Thymus (tissue), 14 donors: ENCODE measurements at places on chromosomes 16 and 17. TPM values are rescaled to one million over a fixed set of nuclear protein-coding genes. Genes with fewer than 3 reads are reported as not detected.
A peak's percentile ranks its signal among the peaks of the same experiment; 100 is the strongest.

DNA sequence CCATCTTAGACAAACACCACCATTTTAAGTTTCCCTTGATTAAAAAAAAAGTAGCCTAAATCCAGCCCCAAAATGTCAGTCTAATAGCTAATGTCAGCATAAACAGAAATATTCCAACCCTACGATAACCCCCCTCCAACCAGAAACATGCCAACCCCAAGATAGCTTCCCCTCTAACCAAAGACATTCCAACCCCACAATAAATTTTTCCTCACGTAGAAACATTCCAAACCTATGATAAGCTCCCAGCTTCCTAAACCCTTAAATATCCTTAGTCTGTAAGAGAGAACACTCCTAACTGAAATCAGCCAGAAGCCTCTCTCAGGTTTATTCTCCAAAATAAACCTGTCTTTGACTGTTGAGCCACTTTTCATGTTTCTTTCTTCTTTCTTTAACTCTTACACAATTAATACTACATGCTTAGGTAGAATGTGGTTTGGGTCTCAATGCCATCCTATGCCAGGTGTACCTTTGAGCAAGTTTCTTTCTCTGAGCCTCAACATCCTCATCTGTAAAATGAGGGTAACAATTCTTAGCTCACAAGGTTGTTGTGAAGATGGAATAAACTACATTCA is 10.5 kb upstream of the KRT38 start:
- no peaks in the 10 kb centered on the region for H3K36me3 ChIP-seq
- H3K27me3 ChIP-seq, result no peaks in the 10 kb centered on the region
- no peak overlapping the region for H3K27ac ChIP-seq
- no peaks in the 10 kb centered on the region for H3K4me1 ChIP-seq
- no peak for DNase-seq

OTOP3 gene
- under 0.01 TPM for total RNA-seq

GRCh38 chr17:252456-252855 is 71.0 kb upstream of the DOC2B start:
- no peaks in the 10 kb centered on the region for H3K36me3 ChIP-seq
- H3K4me3 ChIP-seq, result no peak overlapping the region
- H3K27ac ChIP-seq, result no peak overlapping the region
- no peak for DNase-seq
- no peaks in the 10 kb centered on the region for H3K27me3 ChIP-seq

KRT33B gene
- 1.7 TPM for total RNA-seq

MPP3 gene
- 0.61 TPM for total RNA-seq

DNA sequence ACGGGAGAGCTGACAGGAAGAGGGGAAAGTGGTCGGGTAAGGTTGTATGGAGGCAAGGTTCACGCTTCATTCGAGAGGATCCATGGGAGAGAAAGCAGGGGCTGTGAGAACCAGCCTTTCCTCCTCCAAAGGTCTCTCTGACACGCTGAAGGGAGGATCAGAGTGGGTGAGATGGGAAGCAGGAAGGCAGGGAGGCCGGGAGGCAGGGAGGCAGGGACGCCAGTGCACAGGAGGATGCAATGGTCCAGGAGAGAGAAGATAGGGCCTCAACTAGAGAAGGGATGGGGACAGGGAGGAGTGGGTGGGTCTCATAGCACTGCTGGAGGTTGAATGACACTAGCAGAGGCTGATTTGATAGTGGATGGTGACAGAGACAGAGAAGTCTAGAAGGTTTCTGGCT is 54.1 kb downstream of the PIMREG start:
- no peaks in the 10 kb centered on the region for H3K4me1 ChIP-seq
- H3K27ac ChIP-seq, result no peak overlapping the region
- no peaks in the 10 kb centered on the region for H3K36me3 ChIP-seq
- DNase-seq, result no peak
- H3K27me3 ChIP-seq, result no peaks in the 10 kb centered on the region
- H3K4me3 ChIP-seq, result no peak overlapping the region

- no peaks in the 10 kb centered on the region for H3K4me1 ChIP-seq
- no peaks in the 10 kb centered on the region for H3K36me3 ChIP-seq
- H3K27me3 ChIP-seq, result no peaks in the 10 kb centered on the region
- no peak overlapping the region for H3K4me3 ChIP-seq
- no peak for DNase-seq
These were observed 46.2 kb upstream of the TNRC6A start for GRCh38 chr16:24683250-24683649.

DNA sequence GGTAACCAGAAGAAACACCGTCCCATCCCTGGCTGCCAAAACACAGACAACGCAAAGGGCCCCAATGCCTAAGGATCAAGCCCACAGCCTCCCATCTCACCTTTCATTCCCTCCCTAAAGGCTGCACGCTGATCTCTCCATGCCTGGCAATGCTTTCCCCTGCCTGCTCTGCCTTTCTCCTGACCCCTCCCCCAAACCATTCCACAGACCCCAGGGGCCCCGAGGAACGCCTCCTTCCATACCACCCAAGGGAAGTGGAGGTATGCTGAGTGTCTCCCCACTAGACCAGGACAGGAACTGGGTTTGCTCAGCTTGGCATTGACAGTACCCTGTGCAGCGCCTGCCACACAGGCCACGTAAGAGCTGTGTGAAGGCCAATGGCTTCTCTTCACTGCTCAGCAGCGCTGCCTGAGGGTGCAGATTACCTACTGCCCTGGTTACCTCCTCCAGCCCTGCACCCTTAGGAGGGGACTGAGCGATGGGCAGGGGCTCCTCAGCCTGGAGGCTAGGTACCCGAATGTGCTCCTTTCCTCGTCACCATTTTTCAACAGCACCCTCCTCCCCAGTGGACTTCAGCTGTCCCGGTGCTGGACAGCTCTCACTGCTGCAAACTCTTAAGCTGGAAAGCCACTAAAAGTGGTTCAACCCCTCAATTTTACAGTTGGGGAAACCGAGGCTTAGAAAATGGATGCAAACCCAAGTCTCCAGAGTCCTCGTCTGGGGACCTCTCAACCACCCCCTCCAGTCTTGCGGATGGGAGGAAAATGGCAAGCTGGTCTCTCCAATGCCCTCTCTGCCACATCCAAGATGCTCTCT is 45.0 kb downstream of the SRCIN1 start:
- H3K36me3 ChIP-seq, result no peaks in the 10 kb centered on the region
- DNase-seq, result peak; percentile 37
- H3K4me1 ChIP-seq, result peaks cover 15% of the 10 kb centered on the region
- H3K27me3 ChIP-seq, result peaks cover 62% of the 10 kb centered on the region
- H3K4me3 ChIP-seq, result no peak overlapping the region

KCNG4 gene
- not detected for total RNA-seq

- H3K36me3 ChIP-seq, result no peaks in the 10 kb centered on the region
- H3K27ac ChIP-seq, result no peak overlapping the region
- no peak overlapping the region for H3K4me3 ChIP-seq
- H3K27me3 ChIP-seq, result no peaks in the 10 kb centered on the region
- DNase-seq, result no peak
- no peaks in the 10 kb centered on the region for H3K4me1 ChIP-seq
These were observed 75.6 kb downstream of the MGAT5B start for GRCh38 chr17:76943781-76944213.

KCNJ16 gene
- 0.05 TPM for total RNA-seq

DNA sequence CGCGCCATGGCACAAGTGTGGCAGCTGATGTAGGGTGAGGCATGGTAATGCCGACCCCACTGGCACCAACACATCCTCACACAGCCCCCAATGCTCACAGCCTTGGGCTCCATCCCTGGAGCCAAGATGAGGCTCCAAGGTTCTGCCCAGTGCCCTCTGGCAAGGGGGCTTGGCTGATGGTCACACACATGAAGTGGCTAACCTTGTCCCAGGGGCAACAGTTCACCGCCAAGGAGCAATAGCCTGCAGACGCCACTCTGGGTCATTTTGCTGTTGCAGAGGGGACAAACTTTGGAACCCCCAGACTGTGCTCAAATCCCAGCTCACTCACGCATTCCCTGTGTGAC is 26.8 kb downstream of the TNFRSF13B start:
- H3K4me3 ChIP-seq, result no peak overlapping the region
- no peak overlapping the region for H3K27ac ChIP-seq
- no peaks in the 10 kb centered on the region for H3K27me3 ChIP-seq
- no peaks in the 10 kb centered on the region for H3K36me3 ChIP-seq
